ENCODE measurements at places on chromosomes 5 and 9.

DNA sequence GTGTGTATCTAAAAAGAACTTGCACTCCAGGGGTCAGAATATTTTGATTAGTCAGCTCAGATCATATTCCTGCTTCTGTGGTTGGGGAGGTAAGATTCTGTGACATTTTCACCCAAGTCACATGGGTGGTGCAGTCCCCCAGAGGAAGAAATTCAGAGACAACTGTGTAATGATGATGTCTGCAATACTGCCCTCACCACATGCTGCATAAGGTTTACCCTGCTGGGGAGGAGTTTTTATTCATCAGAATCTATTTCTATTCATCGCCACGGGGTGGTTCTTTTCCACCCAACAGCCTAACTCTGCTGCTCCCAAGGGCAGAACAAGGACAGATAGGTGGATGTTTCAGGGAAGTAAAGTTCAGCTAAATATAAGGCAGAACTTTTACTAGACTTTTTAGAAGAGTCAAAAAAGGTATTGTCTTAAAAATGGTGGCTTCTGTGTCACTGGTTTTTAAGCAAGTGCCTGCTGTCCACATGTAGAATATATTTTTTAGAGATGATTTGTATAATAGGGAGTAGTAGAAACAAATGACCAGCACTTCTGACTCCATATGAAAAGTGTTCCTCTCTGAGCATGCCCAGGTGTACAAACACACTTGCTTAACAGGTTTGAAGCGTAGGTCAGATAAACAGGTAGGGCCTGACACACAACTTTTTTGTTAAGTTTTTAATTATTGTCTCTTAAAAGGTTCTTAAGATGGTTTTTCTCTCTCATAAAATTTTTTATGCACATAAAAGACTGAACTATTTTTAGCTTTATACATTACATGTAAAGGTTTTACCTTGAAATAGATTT is 352.7 kb downstream of the LRRC70 start:
- DNase-seq: no peak

DNA sequence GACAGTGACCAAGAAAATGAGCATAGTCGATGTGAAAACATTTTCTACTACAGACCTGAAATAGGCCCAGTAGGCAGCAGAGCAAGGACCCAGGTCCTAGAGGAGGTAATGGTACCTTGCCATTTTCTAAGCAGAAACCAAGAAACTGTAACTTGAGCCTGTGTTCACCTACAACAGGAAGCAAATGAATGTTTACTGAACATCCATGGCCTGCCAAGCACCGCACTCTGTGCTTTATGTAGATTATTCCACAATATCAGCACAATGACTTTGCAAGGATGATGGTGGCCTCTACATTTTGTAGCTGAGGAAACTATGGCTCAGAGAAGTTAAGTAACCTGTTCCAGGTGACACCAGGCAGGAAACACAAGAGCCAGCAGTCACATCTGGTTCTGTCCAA is 215.3 kb downstream of the SPOCK1 start:
- DNase-seq: no peak

GRCh38 chr9:137969008-137969407 is 91.4 kb downstream of the CACNA1B start:
- DNase-seq: no peak

DNA sequence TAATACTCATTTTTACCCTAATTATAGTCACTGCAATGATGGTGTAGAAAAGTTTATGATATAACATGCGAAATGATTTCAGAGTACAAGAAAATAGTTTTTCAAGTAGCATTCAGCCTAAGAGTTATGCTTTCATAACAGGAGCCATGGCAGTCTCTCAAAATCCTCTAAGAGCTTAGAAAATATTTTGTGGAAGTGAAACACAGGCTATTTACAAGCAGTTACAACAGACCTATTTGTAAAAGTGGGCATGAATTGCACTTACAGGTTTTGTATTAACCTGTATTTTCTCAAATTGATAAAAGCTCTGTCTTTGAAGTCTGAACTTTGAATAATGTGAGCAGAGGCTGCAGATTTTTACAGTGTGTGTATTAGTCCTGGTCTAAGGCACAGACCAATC is 523.3 kb downstream of the LRRC70 start:
- DNase-seq: no peak

- no peak for DNase-seq
Measured at GRCh38 chr5:124238350-124238749, 508.1 kb downstream of the ZNF608 start.

GRCh38 chr5:111922344-111922743 is 165.3 kb upstream of the NREP start:
- no peak for DNase-seq

DNA sequence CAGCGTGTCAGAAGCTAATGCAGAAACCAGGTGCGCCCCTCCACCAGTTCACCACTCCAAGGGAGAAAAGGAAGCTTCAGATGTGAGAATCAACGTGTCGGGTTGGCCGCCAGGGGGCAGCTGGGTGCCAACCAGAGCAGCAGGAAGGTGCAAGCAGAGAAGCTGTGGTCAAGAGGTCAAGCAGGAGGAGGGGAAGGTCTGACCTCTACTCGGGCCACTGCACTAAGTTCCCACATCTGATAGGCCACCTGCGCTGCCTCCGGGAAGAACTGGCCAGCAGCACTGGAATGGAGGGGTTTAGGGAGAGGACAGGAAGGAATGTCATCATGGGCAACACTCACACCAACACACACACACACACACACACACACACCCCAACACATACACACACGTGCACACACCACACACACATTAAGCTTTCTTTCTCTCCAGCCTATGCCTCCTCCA is 31.4 kb downstream of the ANXA6 start:
- no peak for DNase-seq

DNA sequence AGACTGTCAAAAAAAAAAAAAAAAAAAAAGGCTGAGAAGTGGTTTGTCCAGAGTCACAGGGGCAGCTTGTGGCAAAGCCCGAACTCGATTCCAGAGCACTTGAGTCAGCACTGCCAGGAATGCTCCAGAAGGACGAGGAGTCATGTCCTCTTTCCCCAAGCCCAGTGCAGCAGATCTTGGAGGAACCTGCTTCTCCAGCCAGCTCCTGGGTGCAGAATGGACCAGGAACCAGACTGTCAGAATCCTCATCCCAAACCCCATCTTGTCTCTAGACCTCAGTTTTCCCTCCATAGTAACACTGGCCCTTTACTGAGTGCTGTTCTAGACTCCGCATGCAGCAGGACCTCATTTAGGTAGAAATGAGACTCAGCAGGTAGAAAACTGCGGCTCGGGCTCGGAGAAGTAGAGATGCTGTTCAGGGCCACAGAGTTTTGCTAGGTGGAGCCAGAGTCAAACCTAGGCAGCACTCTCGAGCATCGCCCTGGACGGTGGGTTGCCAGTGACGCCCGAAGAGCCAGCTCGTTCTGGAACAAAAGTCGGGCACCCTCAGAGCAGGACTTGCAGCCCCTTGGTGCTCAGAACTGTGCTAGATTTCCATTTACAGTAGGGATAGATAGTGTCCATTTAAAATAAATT is 15.4 kb downstream of the CD74 start:
- no peak for DNase-seq

GRCh38 chr5:161001604-161002003 is 149.6 kb upstream of the ATP10B start:
- DNase-seq: no peak

GRCh38 chr5:10479154-10479721 is 37.6 kb downstream of the ROPN1L start:
- DNase-seq: peak; percentile 79

GRCh38 chr5:127774221-127774620 is 71.0 kb downstream of the CCDC192 start:
- no peak for DNase-seq

GRCh38 chr9:113952676-113953075 is 76.6 kb downstream of the ZNF618 start:
- no peak for DNase-seq

GRCh38 chr5:124512952-124513632 is 233.3 kb downstream of the ZNF608 start:
- no peak for DNase-seq

DNA sequence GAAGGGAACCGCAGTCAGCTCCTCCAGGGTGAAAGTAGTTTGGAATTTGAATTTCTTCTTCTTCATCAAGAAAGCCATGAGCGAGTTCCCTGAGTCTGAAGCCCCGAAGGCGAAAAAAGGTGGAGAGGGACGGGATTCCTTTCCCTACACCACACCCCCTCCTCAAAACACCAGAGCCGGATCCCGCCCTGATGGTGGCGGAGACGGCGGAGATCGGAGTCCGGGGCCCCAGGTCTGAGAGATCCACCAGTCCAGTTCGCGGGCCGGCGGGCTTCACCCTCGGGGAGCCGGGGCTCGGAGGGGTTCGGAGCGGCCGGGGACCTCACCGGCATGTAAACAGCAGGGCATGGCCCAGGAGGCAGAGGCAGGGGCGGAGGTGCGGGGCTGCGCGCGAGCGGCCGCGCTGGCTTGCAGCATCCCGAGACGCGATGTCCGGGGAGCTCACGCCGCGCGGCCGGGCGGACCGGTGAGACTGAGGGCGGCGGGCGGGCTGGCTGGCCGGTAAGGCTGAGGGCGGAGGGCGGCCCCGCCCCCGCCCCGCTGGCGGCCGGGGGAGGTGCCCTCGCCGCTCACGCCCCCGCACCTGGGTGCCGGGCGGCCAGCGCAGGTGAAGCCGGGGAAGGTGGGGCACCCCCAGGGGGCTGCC is 606 bp downstream of the EEIG1 start:
- DNase-seq: no peak
